ENCODE measurements at places on chromosomes 16 and 17.

GRCh38 chr16:6853565-6853964 is 479.1 kb upstream of the RBFOX1 start:
- DNase-seq: no peak

GRCh38 chr16:70601576-70602575 is 44.5 kb upstream of the IL34 start:
- DNase-seq: no peak

- no peak for DNase-seq
These were observed 575.7 kb upstream of the CDH11 start for GRCh38 chr16:65697521-65697920.

GRCh38 chr16:89853306-89853993 is 19.9 kb upstream of the TCF25 start:
- DNase-seq: no peak

GRCh38 chr17:51957786-51958185 is 200.7 kb downstream of the CA10 start:
- no peak for DNase-seq

DNA sequence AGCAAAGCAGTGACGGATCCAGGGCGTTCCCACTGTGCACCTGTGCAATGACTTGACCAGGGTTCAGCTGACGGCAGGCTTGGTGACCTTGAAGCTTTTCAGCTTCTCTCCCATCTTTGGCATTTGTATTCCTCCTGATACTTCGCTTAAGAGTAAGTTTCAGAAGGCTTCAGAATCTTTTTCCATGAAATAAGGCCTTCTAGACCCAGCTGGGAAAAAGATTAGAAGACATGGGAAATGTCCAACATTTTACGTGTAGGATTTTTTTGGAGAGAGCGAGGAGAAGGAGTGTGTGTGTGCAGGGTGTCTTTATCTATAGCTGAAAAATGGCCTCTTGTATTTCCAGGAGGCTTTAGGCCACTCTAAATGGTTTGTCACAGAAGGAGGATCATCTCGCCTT is 104.1 kb downstream of the BANP start:
- DNase-seq: no peak

DNA sequence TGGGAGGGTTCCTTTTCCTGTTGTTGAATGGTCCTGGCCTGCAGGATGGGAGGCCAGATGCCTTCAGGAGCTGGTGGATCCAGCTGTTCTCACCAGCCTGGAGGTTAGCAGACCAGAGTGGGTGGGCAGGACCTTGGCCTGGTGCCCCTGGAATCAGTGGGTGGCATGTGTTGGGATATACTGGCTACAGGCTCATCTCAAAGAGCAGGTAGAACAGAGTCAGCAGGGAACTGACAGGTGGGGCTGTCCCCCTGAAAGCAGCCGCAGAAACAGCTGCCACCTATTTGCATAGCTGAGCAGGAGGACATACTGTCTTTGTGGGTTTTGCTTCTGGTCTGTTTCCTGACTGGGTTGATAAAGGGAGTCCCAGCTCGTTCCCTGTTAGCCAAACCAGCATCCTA is 144.1 kb downstream of the RAB11FIP4 start:
- DNase-seq: no peak

DNA sequence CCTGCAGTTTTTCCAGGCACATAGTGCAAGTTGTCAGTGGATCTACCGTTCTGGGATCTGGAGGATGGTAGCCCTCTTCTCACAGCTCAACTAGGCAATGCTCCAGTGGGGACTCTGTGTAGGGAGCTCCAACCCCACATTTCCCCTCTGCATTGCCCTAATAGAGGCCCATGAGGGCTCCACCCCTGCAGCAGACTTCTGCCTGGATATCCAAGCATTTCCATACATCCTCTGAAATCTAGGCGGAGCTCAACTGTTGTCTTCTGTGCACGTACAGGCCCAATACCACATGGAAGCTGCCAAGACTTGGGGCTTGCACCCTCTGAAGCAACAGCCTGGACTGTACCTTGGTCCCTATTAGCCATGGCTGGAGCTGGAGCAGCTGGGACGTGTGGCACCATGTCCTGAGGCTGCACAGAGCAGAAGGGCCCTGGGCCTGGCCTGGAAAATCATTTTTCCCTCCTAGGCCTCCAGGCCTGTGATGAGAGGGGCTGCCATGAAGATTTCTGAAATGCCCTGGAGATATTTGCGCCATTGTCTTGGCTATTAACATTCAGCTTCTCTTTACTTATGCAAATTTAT is 10.9 kb upstream of the MILR1 start:
- no peak for DNase-seq

DNA sequence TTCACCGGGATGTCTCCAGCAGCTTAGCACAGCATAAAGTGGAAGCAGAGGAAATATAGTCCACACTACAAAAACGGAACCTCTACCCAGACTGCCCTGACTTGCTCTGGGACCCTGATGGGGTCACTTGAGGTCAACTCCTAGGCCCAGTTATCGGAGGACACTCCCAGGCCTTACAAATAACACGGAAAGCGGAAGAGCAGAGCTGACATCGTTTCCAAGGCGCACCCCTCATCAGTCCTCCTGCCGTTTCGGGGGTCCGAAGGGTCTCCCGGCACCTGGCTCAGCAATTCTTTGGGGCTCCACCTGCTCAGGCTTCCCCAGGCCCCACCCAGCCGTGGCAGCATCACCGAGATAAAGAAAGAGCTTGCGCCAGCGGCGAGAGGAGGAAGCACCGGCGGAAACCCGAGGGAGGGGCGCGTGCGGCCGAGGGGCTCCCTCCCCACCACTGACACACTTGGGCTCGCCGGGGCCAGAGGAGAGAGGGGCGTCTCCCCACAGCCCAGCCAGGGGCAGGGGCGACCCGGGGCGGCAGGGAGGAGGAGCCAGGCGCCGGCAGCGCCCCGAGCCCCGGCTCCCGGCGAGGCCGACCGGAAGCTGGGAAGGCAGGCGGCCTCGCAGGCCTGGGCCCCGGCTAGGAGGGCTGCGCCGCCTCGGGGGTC is 727 bp downstream of the CORO7 start:
- DNase-seq: peak; percentile 71

DNA sequence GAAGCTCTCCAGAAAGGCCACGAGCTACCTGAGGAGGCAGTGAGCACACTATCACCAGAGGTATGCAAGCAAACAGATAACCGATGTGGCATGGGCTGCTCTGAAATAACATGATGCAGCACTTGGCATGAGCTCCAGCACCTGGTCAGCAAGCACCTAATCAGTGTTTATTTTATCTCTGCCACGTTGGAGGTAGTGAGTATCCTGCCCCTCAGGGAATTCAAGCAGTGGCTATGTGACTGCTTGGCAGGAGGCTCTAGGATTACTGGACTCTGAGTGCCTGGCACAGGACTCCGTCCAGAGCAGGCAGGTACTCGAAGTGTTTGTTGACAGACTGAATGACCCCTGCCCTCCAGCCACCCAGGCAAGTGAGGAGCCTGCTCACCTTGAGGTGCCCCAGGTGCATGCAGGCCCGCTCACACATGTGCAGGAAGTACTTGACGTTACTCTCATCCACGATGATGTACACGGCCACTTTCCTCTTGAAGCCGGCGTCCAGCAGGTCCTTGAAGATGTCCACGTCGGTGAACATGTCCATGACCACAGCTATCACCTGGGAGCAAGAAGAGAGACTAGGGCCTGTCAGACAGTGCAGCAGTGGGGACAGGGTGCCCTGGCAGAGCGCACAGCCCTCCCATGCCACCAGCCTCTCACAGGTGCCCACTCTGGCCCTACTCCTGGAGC is 16.6 kb downstream of the FAM83G start:
- no peak for DNase-seq

GRCh38 chr17:1899403-1900000 is 69.7 kb downstream of the RPA1 start:
- DNase-seq: no peak

GRCh38 chr17:81712468-81713003 is 452 bp downstream of the SLC25A10 start:
- DNase-seq: no peak

GRCh38 chr16:86101897-86102157 is 202.9 kb downstream of the IRF8 start:
- no peak for DNase-seq

Data from K562 (cell line).